Central memory CD8-positive, alpha-beta T cell (primary cell): ENCODE measurements at places on chromosomes 7 and 10.

- no peaks in the 10 kb centered on the region for H3K27me3 ChIP-seq
- peak overlapping the region; percentile 85 for H3K4me3 ChIP-seq
- peaks cover 22% of the 10 kb centered on the region for H3K4me1 ChIP-seq
- no peak overlapping the region for H3K27ac ChIP-seq
- DNase-seq = no peak
Observed at GRCh38 chr7:43927810-43928209, 1.6 kb downstream of the UBE2D4 start.

DNA sequence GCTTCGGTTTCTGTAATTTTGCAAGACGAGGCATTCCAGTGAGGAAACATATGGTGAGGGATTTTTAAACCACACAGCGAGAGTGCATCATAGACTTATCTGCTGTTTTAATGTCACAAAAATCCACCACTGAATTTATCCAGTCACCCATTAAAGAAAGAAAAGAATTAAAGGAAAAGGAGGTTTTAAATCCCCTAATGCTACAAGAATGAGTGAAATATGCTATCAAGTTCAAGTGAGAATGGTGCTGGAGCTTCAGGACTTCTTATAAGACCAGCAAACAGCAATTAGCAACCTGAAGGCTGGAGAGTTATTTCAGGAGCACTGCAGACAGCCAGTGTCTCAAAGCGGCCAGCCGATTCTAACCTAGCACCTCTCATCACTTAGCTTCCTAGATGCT lies 439.1 kb upstream of the MGMT start:
- H3K27ac ChIP-seq = no peak overlapping the region
- H3K36me3 ChIP-seq = no peaks in the 10 kb centered on the region
- no peak for DNase-seq
- H3K4me1 ChIP-seq = no peaks in the 10 kb centered on the region
- H3K4me3 ChIP-seq = no peak overlapping the region

GRCh38 chr7:46071076-46071475 lies 150.0 kb upstream of the IGFBP3 start:
- DNase-seq = no peak
- no peak overlapping the region for H3K4me3 ChIP-seq
- H3K36me3 ChIP-seq = no peaks in the 10 kb centered on the region
- no peak overlapping the region for H3K27ac ChIP-seq
- no peaks in the 10 kb centered on the region for H3K4me1 ChIP-seq

GRCh38 chr10:1645896-1646295 lies 91.4 kb downstream of the ADARB2 start:
- H3K27ac ChIP-seq = no peak overlapping the region
- no peaks in the 10 kb centered on the region for H3K4me1 ChIP-seq
- peaks cover 2% of the 10 kb centered on the region for H3K36me3 ChIP-seq
- H3K4me3 ChIP-seq = no peak overlapping the region

- H3K27me3 ChIP-seq = no peaks in the 10 kb centered on the region
- H3K4me1 ChIP-seq = peaks cover 12% of the 10 kb centered on the region
- H3K4me3 ChIP-seq = peak overlapping the region; percentile 45
- no peak for DNase-seq
- no peaks in the 10 kb centered on the region for H3K36me3 ChIP-seq
Observed at GRCh38 chr7:50466815-50467585, 16.9 kb upstream of the FIGNL1 start.

DNA sequence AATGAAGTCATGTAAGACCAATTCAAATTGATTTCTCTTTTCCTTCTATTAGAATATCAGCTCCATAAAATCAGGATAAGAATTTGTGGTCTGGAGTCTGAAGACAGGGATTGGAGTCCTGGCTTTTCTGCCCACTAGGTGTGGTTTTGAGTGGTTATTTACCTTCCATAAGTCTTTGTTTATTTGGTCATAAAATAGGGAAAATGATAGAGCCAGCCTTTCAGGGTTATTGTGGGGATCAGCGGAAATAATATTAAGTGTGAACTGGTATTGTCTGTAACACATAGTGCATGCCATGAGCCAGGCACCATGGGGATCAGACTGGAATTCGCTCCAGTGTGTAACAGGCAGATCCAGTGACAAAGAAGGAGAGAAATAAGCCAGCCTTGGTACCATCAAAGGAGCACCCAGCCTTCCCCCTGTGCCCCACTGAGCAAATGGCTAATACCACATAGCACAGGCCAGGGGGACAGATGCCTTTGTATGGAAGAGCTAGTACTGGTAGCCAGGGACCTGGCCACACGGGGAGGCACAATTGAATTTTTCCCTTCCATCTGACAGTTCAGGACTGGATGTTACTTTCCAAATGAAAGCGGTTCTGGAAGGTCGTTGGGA lies 509.7 kb upstream of the PODXL start:
- no peak overlapping the region for H3K4me3 ChIP-seq
- H3K27ac ChIP-seq = no peak overlapping the region
- H3K27me3 ChIP-seq = peaks cover 17% of the 10 kb centered on the region
- no peak for DNase-seq

- no peak for DNase-seq
- H3K4me1 ChIP-seq = peaks cover 14% of the 10 kb centered on the region
- no peaks in the 10 kb centered on the region for H3K27me3 ChIP-seq
Observed at GRCh38 chr7:152677808-152678670, 2.1 kb upstream of the XRCC2 start.

GRCh38 chr10:88254091-88254490 lies 329.0 kb downstream of the RNLS start:
- H3K27ac ChIP-seq = no peak overlapping the region
- H3K36me3 ChIP-seq = no peaks in the 10 kb centered on the region
- no peaks in the 10 kb centered on the region for H3K27me3 ChIP-seq
- DNase-seq = no peak
- no peak overlapping the region for H3K4me3 ChIP-seq

DNA sequence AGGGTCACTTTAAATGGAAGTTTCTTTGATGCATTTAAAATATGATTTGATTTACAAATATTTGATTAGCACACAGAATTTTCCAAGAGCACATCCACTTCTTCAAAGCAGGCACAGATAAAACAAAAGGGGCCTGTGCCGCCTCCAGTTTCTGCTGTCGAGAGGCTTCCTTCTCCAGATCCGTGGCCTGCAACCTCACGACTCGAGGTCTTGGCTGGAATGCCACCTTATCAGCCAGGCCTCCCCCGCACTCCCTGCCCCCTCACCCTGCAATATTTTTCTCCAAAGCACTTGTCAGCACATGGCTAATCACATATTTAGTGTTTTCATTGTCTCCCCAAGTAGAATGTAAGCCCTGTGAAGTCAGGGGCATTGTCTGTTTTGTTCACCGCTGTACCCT lies 12.5 kb downstream of the PYROXD2 start:
- no peaks in the 10 kb centered on the region for H3K27me3 ChIP-seq
- DNase-seq = no peak
- H3K27ac ChIP-seq = no peak overlapping the region
- H3K4me1 ChIP-seq = peaks cover 23% of the 10 kb centered on the region
- peaks cover 7% of the 10 kb centered on the region for H3K36me3 ChIP-seq

GRCh38 chr10:60376221-60377041 lies 13.2 kb downstream of the ANK3 start:
- H3K36me3 ChIP-seq = peaks cover 8% of the 10 kb centered on the region
- DNase-seq = no peak
- no peak overlapping the region for H3K27ac ChIP-seq
- H3K27me3 ChIP-seq = no peaks in the 10 kb centered on the region
- peaks cover 43% of the 10 kb centered on the region for H3K4me1 ChIP-seq
- H3K4me3 ChIP-seq = no peak overlapping the region

- peaks cover 17% of the 10 kb centered on the region for H3K4me1 ChIP-seq
- no peak overlapping the region for H3K4me3 ChIP-seq
- no peaks in the 10 kb centered on the region for H3K27me3 ChIP-seq
Observed at GRCh38 chr10:114470956-114471905, 66.9 kb upstream of the AFAP1L2 start.

- H3K4me3 ChIP-seq = no peak overlapping the region
- peak overlapping the region; percentile 9 for H3K27ac ChIP-seq
- H3K36me3 ChIP-seq = no peaks in the 10 kb centered on the region
- DNase-seq = no peak
- peaks cover 31% of the 10 kb centered on the region for H3K27me3 ChIP-seq
Observed at GRCh38 chr10:78995987-78996791, 72.6 kb upstream of the ZMIZ1 start.

- no peak overlapping the region for H3K27ac ChIP-seq
- H3K4me3 ChIP-seq = no peak overlapping the region
- no peak for DNase-seq
- peaks cover 14% of the 10 kb centered on the region for H3K27me3 ChIP-seq
- no peaks in the 10 kb centered on the region for H3K4me1 ChIP-seq
- H3K36me3 ChIP-seq = no peaks in the 10 kb centered on the region
Observed at GRCh38 chr10:4450981-4451908, 374.8 kb upstream of the AKR1E2 start.
